ENCODE measurements at places on chromosomes 1 and 21. TPM values are rescaled to one million over a fixed set of nuclear protein-coding genes. Genes with fewer than 3 reads are reported as not detected.

The TENT5C gene
- polyA plus RNA-seq, result 0.42 TPM

The SYPL2 gene
- not detected for polyA plus RNA-seq

The DBT gene
- polyA plus RNA-seq, result 4.8 TPM

The MASP2 gene
- polyA plus RNA-seq, result not detected

The INTS7 gene
- polyA plus RNA-seq, result 23.6 TPM

The AKNAD1 gene
- not detected for polyA plus RNA-seq

The CNIH3 gene
- 4.7 TPM for polyA plus RNA-seq

The SELE gene
- not detected for polyA plus RNA-seq

The GRIK3 gene
- polyA plus RNA-seq, result 6.3 TPM

The FMO2 gene
- not detected for polyA plus RNA-seq

The RCSD1 gene
- polyA plus RNA-seq, result not detected

The HJV gene
- polyA plus RNA-seq, result not detected

The CFAP74 gene
- 0.22 TPM for polyA plus RNA-seq

The RRAGC gene
- 23.3 TPM for polyA plus RNA-seq

The TAS1R1 gene
- polyA plus RNA-seq, result not detected

The MUL1 gene
- 13.5 TPM for polyA plus RNA-seq

The C1orf115 gene
- polyA plus RNA-seq, result 0.42 TPM

The RTCA gene
- 95.2 TPM for polyA plus RNA-seq

The SLAMF6 gene
- polyA plus RNA-seq, result not detected

The RPS8 gene
- polyA plus RNA-seq, result 2,015 TPM

The TRABD2B gene
- polyA plus RNA-seq, result 0.02 TPM

The RNU1-3 gene
- not detected for polyA plus RNA-seq

The OR2W3 gene
- not detected for polyA plus RNA-seq

The PSMB2 gene
- polyA plus RNA-seq, result 52.1 TPM

The DMBX1 gene
- polyA plus RNA-seq, result not detected

The TCEANC2 gene
- polyA plus RNA-seq, result 4.0 TPM
